ENCODE measurements at places on chromosomes 7 and 10.

DNA sequence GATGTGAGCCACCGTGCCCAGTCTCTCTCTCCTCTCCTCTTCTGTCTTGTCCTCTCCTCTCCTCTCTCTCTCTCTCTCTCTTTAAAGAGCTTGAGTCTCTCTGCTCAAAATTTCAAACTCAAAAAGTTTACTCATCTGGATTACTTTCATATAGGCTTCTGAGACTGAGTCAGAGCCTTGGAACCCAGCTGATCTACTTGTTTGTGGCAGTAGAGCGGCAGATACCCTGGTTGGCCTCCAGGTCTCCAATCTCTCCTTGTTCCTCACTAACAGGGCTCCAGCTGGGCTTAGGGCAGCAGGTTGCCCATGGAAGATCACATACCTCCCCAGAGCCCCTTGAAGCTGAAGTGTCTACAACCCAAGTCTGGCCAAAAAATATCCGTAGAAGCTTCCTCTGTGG is 51.0 kb downstream of the HHEX start:
- no peak for DNase-seq

GRCh38 chr10:93160829-93161228 is 87.1 kb downstream of the CYP26A1 start:
- DNase-seq, result peak; percentile 53

GRCh38 chr10:32140403-32140802 is 84.2 kb upstream of the KIF5B start:
- DNase-seq, result no peak

DNA sequence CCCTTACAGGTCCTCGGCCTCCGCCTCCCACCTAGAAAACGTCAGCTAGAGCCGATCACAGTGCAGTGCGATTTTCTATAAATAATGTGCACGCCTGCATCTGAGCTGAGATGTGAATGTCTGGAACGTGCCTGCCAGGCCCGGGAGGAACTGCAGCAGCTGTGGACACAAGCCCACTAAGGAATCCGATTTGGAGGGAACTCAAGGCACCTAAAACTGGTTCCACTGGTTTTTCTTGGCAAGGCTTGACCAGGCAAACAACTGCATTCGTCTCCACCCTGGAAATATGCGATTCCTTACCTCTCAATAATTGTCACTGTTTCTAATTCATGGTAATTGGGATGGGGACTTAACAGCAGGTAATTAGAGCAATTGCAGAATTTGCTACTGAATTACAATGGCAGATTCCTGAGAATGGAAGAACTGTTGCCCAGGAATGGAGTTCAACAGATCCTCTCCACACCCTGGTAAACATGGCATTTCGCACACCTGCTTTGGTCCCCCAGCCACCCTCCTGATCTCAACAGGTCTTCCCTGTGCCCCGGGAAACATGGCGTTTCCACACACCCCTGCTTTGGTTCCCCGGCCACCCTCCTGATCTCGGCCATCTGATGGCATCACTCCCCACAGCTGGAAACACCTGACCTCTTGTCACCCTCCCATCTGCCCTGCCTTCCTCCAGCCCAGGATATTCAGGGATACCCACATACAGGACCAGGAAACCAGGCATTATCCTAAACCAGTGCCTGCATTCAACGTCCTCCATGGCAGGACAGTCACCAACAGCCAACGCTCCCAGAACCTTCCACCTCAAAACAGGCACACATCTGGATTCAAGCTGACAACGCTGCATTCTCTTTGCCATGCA is 76.0 kb downstream of the DIP2C start:
- no peak for DNase-seq

DNA sequence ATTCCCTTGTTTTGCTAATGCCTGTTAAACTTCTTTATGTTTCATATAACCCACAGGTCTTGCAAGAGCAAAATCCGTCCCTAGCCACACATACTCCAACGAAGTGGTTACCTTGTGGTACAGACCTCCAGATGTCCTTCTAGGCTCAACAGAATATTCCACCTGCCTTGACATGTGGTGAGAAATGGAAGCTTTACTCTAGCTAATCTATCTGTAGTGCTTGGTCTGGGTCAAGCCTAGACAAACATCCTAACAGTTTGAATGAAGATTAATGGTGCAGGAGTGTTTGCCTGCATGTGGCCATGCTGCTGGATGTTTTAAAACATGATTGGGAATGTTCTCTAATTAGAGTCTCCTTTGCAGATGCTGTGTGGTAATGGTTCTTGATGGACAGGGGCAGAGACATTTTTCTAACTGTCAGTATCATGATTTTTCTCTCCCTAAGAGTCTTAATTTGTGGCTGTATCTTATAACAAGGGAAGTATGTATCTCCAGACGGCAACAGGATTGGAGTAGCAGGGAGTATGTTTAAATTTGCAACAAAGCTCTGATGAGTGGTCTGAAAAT is 308.5 kb upstream of the FZD1 start:
- no peak for DNase-seq

DNA sequence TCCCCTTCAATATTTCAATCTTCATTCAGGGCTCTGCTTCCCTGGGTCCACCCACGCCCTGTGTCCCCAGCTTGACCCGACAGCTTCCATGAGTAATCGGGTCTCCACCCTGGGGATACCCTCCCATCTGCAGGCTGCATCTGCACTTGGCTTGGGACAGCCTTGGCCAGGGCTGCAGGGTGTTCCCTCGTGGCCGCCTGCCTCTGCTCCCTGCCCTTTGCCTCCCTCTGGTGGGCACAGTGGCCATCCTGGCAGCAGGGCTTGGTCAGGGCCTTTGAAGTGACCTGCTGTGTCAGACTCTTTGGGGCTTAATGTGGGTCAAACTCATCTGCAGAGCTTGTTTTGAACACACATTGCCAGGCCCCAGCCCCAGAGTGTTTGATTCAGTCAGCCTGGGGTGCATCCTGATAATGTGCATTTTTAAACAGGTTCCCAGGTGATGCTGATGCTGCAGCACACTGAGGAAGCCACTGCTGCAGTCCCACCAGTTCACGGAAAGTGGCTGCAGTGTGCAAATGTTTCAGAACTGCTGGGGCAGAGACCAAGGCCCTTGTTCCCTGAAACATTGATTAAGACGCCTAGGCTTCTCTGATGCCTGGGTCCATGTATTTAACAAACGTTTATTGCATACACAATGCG is 80.7 kb upstream of the SEC61G start:
- peak; percentile 68 for DNase-seq

DNA sequence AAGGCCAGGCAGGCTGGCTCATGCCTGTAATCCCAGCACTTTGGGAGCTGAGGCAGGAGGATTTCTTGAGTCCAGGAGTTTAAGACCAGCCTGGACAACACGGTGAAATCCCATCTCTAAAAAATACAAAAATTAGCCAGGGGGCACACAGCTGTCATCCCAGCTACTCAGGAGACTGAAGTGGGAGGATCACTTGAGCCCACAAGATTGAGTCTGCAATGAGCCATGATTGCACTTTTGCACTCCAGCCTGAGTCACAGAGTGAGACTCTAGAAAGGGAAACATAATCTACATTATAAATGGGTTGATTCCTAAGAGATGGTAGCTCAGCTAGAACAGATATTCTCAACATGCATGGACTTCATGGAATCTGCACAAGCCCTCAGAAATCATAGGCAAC is 6.3 kb upstream of the LIPF start:
- no peak for DNase-seq

- peak; percentile 53 for DNase-seq
Measured at GRCh38 chr7:71272509-71273490, 140.9 kb downstream of the GALNT17 start.

DNA sequence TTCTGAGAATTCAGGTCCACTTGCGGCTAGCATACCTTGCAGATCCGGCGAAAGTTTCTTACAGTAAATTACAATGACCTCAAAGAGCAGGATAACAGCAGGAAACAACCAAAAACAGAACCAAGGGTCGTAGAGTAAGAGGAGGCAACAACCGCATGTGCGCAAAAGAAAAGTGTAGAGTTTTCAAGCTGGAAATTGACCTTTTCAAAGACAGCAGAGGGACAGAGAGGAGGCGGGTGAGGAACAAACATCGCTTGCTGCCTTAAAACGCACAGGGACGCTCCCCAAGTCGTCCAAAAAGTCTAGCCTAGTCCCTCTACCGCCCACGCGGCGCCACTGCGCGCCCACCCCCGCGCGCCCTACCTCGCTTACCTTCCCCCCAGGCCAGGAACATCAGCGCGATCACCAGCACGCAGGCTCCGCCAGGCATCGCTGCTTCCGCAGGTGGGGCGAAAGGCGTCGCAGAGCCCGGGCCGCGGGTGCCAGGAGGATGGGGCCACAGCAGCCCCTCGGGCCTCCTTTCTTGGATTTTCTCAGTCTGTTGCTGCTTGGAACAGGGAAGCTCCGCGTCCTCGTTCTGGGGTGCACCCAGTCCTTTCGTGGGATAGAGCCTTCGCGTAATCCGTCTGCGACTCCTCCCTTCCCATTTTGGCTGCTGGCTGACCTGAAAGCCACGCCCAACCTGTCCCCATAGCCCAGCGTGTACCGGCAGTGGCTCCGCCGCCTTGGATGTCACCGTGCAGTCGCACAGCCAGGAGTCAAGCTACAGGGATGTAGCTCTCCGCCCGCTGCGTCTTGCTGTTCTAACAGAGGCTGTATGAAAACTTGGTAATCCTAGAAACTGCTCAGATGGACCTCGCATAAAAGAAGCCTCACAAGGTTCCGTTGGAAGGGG is at the start of gene VWDE:
VWDE (minus strand) TSS at position 579 of the 895 bp plus-strand sequence; CDS start at position 430, 149 bp downstream.
- DNase-seq, result no peak

DNA sequence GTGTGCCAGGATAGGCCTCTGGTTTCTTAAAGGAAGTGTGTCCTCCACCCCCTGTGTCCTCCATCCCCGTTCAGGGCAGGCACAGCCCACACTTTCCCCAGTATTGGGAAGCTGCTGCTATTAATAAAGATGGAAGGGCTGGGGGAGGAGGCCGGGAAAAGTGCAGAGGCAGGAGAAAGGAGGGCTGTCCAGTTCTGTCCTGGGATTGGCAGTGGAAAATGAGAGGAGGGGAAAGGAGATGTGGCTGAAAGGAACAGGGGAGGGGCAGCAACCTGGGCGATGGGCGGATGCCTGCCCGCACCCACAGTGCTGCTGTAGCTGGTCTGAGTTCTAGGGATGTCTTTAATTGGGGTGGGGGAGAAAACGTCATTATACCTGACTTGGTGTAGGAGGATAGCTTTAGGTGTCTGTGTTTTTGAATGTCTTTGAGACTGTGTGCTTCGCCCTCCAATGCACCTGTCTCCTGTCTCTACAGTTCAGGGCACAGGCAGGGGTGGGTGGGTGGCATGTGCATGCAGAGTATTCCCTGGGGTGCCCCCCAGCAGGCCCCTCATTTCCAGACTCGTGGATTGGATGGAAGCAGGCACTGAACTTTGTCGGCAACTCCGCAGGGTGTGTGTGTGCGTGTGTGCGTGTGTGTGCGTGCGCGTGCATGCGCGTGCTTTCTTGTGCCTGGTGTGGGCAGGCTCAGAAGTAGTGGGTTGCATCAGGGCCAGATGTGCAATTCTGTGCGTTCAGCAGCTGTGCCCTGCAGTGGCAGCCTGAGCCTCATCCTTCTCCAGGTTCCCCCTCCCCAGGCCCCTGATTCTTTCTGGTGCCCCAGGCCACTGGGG is 2.5 kb downstream of the TRIM8 start:
- peak; percentile 76 for DNase-seq

GRCh38 chr7:83837683-83838082 is 188.7 kb upstream of the SEMA3E start:
- no peak for DNase-seq

GRCh38 chr7:154880513-154880912 is 122.4 kb downstream of the PAXIP1 start:
- no peak for DNase-seq

DNA sequence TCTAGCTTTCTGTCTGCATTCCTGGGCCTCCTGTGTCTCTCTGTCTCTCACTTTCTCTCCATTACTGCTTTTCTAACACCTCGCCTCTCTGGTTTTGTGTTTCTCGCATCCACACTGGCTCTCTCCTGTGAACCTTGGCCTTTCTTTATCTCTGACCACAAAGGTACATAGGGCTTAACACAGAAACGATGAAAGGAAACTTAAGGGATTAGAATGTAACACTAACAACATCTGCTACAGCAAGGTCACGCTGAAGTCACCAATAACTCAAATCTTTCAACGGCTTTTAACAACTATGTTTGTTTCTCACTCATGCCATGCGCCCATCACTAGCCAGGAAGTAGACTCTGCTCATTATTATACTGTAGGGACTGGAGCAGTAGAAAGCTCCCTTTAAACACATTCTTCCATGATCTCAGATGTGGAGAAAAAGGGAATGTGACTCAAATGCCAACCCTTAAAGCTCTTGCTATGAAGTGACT is 9.3 kb upstream of the OR6V1 start:
- no peak for DNase-seq

DNA sequence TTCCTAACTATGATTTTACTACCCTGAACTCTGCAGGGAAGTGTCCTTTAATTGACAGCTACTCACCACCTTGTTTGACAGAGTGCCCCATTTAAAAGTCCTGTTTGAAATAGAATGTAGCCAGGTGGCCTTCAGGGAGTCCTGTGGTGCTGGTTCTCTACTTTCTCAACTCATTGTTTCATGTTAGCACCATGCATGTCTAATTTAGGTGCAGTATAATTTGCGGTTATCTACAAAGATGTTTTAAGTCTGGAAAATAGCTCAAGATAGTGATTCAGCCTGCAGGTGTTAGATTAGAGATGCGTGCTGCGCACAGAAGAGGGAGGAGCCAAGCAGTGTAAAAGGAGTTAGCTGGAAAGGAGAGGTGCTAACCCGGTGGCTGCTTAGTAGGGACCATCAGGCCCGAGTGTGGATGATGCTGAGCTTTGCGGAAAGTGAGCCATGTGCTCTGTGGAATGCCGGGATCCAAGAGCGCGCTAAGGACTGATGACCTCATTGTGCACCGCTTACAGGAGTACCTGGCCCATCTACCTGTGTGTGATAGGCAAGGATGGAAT is 1.2 kb downstream of the CCM2 start:
- DNase-seq, result peak; percentile 27

DNA sequence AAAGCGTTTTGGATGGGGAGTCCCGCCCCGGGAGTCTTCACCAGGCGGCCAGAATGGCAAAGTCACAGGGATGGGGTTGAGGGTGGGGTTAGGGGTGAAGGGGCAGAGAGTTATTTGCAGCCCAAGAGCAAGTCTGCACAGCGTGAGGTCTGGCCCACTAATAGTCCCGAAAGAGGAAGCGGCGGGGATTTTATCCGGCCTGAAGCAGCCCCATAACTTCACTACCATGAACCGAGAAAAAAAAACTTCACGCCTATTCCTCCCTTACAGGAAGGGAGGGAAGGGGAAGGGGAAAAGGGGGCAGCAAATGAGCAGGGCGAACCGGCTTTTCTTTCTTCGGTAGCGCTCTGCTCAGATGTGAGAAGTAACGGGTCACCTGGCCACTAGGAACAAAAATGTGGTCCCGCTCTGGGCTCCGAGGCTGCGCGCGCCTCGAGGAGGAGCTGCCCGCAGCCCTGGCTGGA is 712 bp downstream of the ITPRIP start:
- DNase-seq, result no peak

- no peak for DNase-seq
Measured at GRCh38 chr7:74284781-74285259, 4.4 kb upstream of the CLIP2 start.

DNA sequence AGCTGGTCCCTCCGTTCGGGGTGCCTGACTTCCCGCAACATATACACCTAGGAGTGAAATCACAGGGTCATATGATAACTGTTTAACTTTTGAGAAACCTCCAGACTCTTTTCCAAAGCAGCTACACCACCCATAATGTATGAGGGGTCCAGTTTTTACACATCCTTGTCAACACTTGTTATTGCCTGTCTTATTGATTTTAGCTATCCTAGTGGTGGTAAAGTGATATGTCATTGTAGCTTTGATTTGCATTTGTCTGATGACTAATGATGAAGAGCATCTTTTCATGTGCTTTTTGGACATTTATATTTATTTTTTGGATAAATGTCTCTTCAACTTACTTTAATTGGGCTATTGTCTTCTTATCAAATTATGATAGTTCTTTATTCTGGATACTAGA is 29.0 kb downstream of the SND1 start:
- no peak for DNase-seq

GRCh38 chr7:26007510-26007909 is 144.5 kb upstream of the NFE2L3 start:
- DNase-seq, result no peak

Measured in muscle of back (tissue), 13 donors.